ENCODE measurements at places on chromosomes 7 and 10.

DNA sequence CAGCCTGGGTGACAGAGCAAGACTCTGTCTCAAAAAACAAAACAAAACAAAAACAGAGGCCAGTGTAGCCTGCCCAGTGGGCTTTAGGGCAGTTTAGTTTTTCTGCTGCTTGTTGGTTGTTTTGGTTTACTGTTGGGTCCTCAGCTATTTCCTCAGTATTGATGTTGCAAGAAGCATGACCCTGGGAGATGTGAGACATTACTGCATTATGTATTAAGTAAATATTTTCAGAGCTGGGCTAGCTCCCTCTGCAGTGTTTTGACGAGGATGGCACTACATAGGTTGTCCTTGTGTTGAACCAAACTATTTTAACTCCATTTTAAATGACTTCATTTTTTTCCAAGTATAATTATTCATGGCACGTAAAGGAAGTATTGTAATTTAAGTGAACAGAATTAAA lies 4.8 kb downstream of the AKAP9 start:
- no peak for DNase-seq

GRCh38 chr10:132540456-132540855 lies 2.9 kb downstream of the INPP5A start:
- no peak for DNase-seq

DNA sequence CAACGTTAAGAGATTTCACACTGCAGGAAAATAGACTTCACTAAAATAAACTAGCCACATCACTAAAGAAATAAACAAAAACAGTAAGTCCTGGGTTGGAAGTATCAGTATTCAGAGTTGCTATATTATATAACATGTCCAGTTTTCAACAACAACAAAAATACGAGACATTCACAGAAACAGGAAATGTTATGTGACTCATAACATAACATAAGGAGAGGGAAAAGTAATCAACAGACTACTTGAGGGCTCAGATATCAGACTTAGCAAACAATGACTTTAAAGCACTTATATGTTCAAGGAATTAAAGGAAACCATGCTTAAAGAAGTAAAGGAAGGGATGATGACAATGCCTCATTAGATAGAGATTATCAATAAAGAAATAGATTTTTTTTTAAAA lies 73.5 kb upstream of the MKLN1 start:
- no peak for DNase-seq

GRCh38 chr7:40584667-40585433 lies 450.0 kb downstream of the SUGCT start:
- no peak for DNase-seq

DNA sequence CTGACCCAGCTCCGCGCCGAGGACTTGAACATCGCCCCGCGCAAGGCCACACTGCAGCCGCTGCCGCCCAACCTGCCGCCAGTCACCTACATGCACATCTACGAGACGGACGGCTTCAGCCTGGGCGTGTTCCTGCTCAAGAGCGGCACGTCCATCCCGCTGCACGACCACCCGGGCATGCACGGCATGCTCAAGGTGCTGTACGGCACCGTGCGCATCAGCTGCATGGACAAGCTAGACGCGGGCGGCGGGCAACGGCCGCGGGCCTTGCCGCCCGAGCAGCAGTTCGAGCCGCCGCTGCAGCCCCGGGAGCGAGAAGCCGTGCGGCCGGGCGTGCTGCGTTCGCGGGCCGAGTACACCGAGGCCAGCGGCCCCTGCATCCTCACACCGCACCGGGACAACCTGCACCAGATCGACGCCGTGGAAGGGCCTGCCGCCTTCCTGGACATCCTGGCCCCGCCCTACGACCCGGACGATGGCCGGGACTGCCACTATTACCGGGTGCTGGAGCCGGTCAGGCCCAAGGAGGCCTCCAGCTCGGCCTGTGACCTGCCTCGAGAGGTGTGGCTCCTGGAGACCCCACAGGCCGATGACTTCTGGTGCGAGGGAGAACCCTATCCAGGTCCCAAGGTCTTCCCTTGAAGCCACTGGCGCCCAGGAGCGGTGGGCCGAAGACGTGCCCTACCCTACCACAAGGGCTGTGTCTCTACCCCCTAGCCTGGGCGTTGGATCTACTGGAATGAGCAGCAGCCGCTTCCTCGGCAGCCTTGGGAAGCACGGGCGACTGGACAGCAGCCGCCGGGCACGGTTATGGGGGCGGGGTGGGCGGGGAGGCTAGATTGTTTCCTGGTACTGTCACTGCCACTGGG lies 945 bp downstream of the ADO start:
- no peak for DNase-seq

DNA sequence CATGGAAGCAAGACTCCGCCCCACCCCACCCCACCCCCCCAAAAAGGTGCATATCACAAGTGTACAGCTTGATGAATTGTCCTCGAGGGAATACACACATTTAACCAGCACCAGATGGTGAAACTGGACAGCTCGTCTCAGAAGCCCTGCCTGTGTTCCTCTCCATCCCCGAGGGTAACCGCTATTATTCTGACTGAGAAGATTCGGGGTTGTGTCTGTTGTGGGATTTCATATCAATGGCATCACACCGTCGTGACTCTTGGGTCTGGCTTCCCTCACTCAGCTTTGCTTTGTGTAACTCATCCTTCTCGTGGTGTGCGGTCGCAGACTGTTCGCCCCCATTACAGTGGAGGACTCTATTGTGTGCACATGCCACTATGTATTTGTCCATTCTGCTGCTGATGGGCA lies 18.9 kb downstream of the PODXL start:
- DNase-seq = no peak

DNA sequence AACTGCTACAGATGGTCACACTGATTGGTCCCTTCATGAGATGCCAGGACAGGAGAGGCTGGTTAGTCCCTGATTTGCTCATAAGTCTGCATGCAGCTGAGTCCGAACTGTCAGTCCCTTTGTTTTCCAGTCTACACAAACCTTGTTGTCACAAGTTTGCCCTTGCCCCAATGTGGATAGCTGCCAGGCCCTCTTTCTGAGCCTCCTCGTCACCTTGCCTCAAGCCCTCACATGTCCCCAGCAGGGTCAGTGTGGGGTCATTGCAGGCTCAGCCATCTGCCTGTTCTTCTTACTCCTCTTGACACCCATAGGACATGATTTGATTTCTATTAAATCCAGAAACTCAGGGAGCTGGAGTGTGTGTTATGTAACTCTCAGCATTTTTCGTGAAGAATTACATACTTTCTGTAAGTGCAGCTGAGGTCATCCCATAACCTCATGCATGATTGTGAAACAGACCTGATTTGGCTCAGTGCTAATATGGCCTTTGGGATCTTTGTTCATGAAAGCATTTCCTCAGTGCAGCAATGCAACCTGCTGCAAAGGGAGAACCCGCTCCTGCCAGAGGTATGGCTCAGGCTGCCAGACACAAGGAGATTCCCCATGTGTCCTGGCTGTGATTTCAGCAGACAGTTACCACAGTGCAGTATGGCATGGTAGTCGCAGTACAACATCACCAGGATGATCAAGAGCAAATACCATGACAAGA lies 70.0 kb upstream of the ZMIZ2 start:
- no peak for DNase-seq

Measured in stimulated activated CD8-positive, alpha-beta memory T cell treated with anti-CD3 and anti-CD28 coated beads, Interleukin-2, amount 100 ng/mL, for 1 hour (primary cell).